ENCODE measurements at places on chromosomes 5 and 9. TPM values are rescaled to one million over a fixed set of nuclear protein-coding genes. Genes with fewer than 3 reads are reported as not detected.

GRCh38 chr9:80649001-80649420, 1040.3 kb downstream of the TLE1 start:
- no peak for DNase-seq

- no peak for DNase-seq
These were observed 7.1 kb downstream of the KIF20A start for GRCh38 chr5:138186002-138186447.

GRCh38 chr5:3740546-3741373, 145.1 kb downstream of the IRX1 start:
- DNase-seq: no peak

GRCh38 chr5:117829646-117830045, 1158.7 kb downstream of the DTWD2 start:
- DNase-seq: no peak

GRCh38 chr9:1125741-1126140, 75.6 kb downstream of the DMRT2 start:
- no peak for DNase-seq

DNA sequence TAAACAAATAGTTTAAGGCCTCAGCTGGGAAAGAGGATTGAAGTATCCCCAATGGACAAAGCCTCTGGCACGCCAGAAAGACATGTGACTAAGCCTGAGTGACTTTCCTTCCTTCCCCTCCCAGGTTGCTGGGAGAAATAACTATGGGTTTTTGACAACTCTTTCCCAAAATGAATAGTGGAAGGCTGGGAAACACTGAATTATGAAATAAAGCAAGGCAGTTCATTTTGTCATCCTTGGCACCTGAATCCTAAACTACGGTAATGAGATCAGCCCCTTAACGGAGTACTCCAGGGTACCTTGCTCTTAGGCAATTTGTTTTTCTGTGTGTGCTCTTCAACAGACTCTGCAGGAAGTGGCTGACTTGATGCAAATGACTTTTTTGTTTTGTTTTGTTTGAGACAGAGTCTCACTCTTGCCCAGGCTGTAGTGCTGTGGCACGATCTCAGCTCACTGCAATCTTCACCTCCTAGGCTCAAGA, 75.2 kb downstream of the LMNB1 start:
- peak; percentile 72 for DNase-seq

- no peak for DNase-seq
These were observed 5.5 kb upstream of the DBN1 start for GRCh38 chr5:177478711-177479646.

- no peak for DNase-seq
These were observed 364 bp downstream of the RPS6 start for GRCh38 chr9:19379697-19380046.

GRCh38 chr9:113600023-113600823, 136.7 kb downstream of the RGS3 start:
- no peak for DNase-seq

DNA sequence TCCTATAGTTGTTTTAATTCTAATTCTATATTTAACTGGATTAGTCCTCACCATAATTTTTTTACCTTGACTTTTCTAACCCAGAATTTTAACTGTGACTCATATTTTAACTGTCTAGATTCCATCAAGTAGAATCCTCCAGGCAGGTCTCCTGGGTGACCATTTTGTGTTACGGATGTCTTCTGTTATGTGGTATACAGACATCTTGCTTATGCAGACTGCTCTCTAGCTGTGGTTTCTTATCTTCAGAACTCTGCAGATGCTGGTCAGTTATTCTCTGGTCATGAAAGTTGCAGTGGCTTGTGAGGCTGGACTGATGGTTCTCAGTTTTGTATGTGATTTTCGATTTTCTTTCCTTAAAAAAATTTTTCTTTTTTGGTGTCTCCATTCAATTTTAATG, 139.4 kb downstream of the ATG10 start:
- DNase-seq: no peak

DNA sequence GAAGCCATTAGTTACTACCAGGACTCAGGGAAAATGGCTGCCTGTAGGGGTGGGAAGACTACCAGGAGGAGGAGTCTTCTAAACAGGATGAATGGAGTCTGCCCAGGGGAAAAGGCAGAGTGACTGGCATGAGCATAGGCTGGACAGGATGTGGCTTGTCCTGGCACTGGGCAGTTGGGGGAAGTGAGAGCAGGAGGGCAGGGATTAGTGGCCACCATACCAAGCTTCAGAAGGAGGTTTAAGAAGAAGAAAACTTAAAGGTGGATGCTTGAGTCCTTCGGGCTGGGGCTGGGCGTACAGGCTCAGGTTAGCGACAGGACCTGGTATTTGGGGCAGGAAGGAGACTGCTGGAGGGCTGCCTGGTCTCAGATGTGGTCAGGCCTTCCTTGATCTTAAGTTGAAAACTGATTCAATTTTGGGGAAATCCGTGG, 5.0 kb upstream of the NSD1 start:
- no peak for DNase-seq

GRCh38 chr9:90169490-90169889, 473.1 kb downstream of the DIRAS2 start:
- DNase-seq: no peak

DNA sequence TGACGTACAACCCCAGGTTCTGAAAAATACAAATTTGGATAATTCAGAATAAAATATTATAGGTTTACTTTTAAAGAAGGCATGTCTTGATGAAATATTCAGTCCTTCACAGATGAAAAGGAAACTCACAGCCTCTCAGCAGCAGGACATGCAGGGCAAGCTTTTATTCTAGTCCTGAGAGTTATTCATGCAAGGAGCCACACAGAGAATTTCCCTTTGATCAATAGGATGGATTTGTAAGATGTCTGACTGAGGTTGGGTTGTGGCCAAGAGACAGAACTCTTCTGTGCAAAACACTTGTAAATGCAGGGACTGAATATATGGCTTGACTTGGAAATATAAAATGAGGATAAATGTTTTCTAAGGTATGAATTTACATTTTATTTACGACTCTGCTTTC, 48.8 kb upstream of the TBCA start:
- DNase-seq: no peak

DNA sequence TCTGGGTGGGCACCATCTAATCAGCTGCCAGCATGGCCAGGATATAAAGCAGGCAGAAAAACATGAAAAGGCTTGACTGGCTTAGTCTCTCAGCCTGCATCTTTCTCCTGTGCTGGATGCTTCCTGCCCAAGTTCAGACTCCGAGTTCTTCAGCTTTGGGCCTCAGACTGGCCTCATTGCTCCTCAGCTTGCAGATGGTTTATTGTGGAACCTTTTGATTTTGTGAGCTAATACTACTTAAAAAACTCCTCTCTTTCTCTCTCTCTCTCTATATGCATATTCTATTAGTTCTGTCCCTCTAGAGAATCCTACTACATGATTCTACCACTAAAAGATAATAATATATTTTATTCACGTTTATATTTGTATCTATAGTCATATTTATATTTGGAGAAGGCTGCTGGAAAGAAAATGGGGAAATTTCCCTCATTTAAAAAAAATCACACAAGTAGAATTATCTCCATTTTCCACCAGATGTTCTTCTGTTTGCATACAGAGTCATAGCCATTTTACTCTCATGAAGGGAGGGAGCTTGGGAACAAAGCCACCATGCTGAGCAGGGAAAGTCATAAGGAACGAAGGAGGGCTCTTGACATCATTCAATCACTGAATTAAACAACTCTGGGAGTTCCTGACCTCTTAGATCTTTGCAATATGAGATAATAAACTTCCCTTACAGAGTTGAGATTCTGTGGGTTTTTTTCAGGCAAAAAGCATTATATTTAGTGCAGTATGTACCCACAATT, 1137.4 kb upstream of the CDH18 start:
- no peak for DNase-seq

DNA sequence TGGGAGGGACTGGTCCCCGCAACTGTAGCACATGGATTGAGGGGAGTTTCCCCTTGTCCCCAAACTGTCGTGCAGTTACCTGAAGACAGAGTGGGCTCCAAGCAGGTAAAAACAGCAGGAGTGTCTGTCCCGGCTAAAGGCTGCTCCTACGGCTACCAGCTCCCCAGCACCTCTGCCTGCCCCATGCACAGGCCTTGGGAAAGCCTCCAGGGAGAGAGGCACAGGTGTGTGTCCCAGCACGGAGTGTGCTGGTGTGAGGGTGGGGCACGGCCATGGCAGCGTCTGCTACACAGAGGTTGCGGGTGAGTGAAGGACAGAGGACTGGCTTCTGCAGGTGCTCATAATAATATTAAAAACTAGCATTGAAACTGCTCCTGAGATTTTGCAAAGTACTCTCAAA, 30.4 kb downstream of the STC2 start:
- no peak for DNase-seq

DNA sequence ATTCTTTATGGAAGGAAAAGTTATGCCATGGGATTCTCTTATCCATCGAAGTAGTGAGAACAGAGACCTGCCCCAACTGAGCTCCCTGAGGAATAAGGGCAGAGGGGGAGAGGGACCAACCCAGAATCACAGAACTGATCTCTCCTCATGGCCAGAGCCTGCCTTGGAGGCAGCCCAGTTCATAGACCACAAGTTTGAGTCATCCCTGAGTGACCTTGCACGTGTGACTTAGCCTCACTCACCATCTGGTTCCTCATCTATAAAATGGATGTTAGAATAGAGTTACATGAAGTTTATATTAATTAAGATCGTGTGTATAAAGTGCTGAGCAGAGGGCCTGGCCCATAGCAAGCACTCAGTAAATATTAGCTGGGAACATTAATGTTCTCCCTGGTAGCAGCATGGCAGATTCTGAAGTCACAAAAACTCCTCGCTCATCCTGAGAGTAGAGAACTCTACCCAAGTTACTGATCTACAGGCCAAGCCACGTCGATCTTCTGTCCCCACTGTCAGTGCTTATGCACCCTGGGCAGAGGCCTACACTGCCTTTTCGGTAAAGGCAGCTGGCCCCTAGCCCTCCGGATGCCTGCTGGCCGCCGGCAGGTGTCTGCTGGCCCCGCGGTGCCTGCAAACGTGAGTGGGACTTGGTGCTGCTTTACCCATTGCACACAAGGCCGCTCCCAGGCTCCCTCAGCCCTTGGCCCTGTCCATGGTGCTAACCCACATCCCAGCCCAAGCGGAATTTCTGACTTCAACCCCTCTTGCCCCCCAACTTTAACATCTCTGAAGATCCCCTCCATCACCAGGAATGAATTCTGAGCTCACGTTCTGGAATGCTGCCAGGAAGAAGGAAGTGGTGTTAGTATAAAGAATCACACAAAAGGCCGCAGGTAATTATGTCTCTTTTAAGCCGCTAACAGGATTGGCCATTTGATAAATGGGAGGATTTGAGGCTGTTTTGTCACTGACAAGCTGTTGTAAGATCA, 61.1 kb upstream of the ARAP3 start:
- DNase-seq: no peak

- no peak for DNase-seq
These were observed 1.4 kb upstream of the COL27A1 start for GRCh38 chr9:114153761-114154599.

DNA sequence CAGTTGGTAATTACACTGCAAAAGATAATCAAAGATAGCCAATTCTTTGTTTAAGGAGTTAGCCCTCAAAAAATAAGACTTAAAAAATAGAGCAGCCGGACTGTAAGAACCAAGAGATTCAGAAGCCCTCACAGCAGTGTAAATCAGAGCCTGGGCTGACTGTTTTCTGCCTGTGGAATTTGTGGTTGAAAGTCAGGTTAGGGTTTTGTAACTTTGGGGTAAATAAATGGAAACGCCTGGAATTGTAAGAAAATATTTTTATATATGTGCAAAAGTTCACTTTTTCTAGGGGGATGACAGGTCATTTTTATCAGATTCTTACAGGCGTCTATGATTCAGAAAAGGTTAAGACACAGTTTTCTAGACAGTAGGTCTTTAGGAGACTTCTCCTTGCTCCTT, 35.6 kb downstream of the KLHL3 start:
- DNase-seq: no peak

GRCh38 chr5:3023656-3024055, 272.2 kb upstream of the IRX2 start:
- no peak for DNase-seq

GRCh38 chr9:127999461-127999860, 18.7 kb upstream of the EEIG1 start:
- no peak for DNase-seq

- no peak for DNase-seq
These were observed 72.1 kb upstream of the ATP10B start for GRCh38 chr5:160923936-160924710.

GRCh38 chr9:6495466-6495865, 82.5 kb downstream of the UHRF2 start:
- DNase-seq: no peak

The TMEM215 gene
- polyA plus RNA-seq: not detected

The SPAG8 gene
- 1.2 TPM for polyA plus RNA-seq

The CDC20B gene
- not detected for polyA plus RNA-seq

The DDX4 gene
- polyA plus RNA-seq: not detected

The IGIP gene
- 1.0 TPM for polyA plus RNA-seq

The GRM6 gene
- polyA plus RNA-seq: not detected

The PDZD2 gene
- polyA plus RNA-seq: 1.5 TPM

The INSL4 gene
- polyA plus RNA-seq: not detected

The QRFP gene
- polyA plus RNA-seq: not detected

The SRD5A1 gene
- polyA plus RNA-seq: 2.9 TPM

The SURF2 gene
- 44.5 TPM for polyA plus RNA-seq

The CBY3 gene
- not detected for polyA plus RNA-seq

Data from naive thymus-derived CD4-positive, alpha-beta T cell (primary cell).